ENCODE measurements at places on chromosomes 7 and 10.

GRCh38 chr7:78006063-78006755 lies 207.6 kb downstream of the PHTF2 start:
- DNase-seq = no peak

DNA sequence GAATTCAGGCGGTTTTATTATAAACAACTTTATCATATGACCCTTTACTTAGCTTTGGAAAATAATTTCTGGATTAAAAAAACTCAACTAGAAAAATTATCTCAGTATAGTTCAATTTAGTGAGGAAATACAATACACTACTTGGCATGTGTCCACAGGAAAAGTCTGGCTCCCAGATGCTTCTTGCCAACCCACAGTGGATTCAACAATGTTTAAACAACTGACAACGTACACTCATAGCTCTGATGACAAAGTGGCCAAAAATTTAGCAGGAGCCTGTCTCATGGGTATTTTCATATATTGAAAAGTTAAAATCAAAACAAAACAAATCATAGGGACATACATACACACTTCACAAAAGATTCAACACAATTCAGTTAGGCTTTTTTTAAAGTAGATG lies 158.8 kb downstream of the SKAP2 start:
- peak; percentile 84 for DNase-seq

DNA sequence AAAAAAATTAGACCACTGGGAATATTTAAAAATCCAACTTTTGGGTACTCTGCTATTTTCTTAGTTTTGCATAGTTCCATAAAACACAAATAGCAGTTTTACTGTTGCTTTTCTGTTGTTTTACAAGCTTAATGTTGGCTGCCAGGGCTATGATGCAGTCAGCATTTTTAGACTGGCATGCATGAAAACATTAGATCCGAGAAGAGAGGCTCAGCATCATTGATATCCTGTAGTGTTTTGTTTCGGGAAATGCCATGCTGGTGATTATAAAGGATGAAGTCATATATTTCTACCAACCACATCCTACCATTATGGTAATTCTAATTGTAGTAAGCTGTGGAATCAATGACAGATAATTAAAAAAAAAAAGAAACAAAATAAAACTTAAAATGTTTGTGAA lies 104.6 kb downstream of the MBL2 start:
- DNase-seq = no peak

- DNase-seq = no peak
These were observed 85.4 kb upstream of the VOPP1 start for GRCh38 chr7:55657654-55658053.

GRCh38 chr10:13291821-13292773 lies 7.8 kb downstream of the PHYH start:
- no peak for DNase-seq

DNA sequence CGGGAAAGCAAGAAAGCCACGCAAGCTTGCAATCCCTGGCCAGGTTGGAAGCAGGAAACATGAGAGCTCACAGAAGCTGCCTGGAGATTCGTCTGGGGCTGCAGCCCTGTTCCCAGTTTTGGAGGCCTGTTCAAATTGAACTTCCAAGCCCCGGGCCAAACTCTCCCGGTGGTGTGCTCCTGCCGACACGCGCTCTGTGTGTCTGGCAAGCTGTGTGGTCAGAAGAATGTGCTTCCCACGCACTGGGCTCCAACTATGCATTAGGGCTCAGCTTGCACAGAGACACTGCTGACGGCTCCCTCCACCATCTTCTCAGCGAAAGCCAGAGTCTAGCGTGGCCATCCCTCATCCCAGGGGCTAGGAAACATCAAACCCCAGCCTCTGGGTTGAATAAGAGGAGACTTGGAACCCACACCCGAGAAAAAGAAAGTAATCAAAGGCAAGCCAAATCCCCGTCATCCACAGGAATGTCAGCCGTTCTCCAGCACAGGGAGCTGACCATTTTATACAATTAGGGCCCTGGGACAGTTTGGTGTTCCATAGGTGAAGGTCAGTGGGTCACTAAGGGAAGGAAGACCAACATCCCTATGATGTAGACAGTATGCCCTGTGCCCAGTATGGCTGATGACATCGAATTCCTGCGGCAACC lies 107.2 kb downstream of the FGFR2 start:
- no peak for DNase-seq

DNA sequence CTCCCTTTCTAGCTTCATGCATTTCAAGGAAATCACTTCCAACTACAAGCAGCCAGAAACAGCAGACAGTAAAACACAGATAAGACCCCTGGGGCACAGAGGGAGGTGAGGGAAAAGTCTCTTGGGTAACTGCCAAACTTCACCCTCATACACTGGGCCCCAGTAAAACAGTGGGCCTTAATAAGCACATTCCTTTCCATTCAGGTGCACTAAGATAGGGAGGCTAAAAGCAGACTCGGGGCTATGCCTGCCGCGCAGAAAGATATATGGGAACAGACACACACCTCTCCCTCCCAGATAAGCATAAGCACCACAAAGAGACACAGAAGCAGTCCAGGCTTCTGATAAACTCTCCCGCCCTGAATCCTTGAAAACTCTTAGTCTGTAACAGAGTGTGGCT lies 117.0 kb downstream of the TYW1B start:
- no peak for DNase-seq

DNA sequence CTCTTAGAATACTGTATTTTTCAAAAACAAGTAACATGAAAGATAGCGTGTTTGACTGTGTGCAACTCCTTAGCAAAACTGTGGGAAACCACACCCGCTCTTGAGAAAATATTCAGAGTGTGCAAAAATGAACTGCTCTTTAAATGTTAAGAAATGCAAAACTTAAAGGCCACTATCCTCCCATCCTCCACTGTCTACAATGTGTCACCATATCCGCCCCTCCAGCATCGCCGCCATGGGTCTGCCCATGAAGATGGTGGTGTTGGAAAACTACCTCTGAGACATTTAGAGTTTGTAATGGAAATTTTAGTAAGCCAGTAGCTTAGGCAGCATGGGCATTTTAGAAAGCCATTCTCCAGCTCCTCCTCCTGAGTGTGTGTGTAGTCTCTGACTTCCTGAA lies 20.1 kb upstream of the NMT2 start:
- no peak for DNase-seq

DNA sequence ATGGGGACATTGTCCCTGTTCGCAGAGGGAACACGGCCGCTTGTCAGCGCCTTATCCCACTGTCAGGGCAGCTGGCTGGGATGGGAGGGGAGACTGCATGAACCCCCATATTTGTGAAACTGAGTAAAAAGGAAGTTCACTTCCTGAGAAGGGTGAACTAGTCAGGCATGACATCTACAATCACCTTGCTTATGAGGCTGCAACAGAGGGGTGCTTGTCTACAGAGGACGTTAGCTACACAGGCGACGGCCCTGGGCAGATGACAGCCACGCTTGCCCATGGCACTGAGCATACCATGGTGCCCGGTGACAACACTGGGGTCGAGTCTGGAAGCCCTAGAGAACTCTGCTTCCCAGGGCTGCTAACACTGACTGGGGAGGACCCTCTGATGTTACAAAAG lies 46.0 kb upstream of the KDM7A start:
- no peak for DNase-seq

- DNase-seq = no peak
These were observed 3.7 kb upstream of the ZFYVE27 start for GRCh38 chr10:97733256-97733655.

- no peak for DNase-seq
These were observed 23.5 kb downstream of the TRIM24 start for GRCh38 chr7:138483531-138483930.

DNA sequence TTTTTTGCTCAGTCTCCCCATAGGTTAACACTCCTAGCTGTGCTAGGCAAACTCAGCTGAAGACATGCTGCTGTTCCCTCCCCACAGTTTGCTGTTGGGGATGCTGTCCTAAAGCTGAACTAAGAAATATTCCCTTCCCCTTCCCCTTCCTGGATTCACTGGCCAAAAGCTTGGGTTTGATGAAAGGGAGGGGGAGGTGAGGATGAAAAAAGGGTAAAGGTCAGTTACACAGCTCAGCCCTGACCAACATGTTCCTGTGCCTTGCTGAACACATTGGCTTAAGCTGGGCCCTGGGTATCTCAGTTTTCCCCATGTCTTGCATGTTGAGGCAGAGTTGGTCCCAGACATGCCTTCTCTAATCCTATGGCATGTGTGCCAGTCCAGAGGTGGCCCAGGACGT lies 15.3 kb downstream of the CCM2 start:
- DNase-seq = no peak

DNA sequence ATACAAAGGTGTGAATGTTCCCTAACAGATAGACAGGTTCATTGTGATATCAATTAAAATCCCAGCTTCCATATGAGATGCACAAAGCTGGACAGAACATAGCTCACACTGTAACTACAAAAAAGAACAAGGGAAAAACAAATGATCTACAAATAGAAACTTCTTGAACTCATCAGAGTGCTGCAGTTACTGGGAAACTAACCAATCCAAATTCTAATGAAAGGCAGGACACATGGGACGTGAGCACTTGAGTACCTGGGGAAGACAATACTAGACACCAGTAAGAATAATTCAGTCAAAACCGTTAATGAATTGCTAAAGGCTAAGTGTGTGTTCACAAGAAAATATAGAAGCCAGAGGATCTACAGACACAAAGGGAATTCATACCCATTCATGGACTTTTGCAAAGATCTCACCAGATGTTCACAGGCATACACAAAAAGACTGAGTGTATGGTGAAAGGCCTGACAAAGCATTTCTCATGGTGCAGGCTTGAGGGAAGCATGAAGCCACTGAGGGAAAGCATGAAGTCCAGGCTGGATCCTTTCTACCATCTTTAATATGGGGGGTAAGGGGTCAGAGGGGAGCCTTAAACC lies 7.8 kb upstream of the GPR22 start:
- DNase-seq = no peak

DNA sequence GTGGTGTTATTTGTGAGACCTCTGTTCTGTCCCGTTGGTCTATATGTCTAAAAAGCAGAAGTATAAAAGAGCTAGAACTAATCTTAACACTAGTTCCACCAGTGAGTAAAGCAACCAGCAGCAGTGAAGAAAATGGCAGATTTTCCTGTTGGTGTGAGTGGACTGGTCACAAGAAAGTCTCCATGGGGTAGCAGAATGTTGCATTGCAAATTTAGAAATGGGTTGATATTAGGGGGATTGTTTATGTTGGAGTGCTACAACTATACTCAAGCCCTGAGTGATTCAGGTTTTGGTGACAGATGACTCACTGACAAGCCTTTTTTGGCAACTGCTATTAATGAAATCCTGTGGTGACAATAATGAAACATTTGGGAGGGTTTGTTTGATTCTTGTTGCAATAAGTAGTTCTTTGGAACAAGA lies 5.6 kb downstream of the AVL9 start:
- peak; percentile 41 for DNase-seq

GRCh38 chr10:80515511-80515910 lies 22.2 kb upstream of the SH2D4B start:
- no peak for DNase-seq

- no peak for DNase-seq
These were observed 126.0 kb upstream of the FGFR2 start for GRCh38 chr10:121724282-121724681.

DNA sequence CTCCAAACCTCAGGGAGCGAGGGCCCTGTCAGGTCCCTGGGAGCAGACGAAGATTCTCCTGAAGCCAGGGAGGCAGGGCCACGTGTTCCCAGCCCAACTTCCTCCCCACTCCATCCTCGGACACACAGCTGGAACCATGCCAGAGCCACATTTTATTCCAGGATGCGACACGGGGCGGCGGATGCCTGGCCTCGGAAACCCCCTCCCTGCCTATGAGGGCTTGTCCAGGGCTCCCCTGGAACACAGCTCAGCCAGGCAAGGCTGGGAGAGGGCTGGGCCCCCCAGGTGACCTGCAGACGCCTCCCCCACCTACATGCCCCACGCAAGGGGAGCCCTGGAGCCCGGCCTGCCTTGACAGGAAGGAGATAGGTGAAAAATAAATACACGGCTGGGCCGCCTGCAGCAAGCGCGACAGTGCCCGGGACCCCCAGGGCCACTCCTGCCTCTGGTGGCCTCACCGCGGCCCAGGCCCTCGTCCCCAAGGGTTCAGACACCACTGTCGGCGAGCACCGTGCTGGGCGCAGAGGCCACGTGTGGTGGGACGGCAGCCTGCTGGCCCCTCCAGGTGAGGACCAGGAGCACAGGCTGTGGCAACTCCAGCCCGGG lies 21.5 kb downstream of the GET4 start:
- DNase-seq = no peak

- no peak for DNase-seq
These were observed 5.5 kb upstream of the ZNF488 start for GRCh38 chr10:47389619-47390018.
